Activated CD8-positive, alpha-beta T cell treated with anti-CD3 and anti-CD28 coated beads, Interleukin-2, amount 10 ng/mL, durations not matched to agents 7 days and 5 days (primary cell): ENCODE measurements at places on chromosomes 6 and 20. TPM values are rescaled to one million over a fixed set of nuclear protein-coding genes. Genes with fewer than 3 reads are reported as not detected.
A peak's percentile ranks its signal among the peaks of the same experiment; 100 is the strongest.

GNAS-AS1 gene
- 1.3 TPM for total RNA-seq

LAMA5 gene
- 0.63 TPM for total RNA-seq

DNA sequence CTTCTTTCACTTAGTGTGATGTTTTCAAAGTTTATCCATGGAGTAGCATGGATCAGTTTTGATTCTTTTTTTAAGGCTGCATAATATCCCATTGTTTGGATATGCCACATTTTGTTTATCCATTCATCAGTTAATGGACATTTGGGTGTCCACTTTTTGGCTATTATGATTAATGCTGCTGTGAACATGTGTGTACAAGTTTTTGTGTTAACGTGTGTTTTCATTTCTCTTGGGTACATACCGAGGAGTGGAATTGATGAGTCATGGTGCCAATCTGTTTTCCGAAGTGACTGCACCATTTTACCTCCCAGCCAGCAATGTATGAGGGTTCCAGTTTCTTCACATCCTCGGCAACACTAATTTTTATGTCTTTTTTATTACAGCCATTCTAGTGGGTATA, 78.4 kb upstream of the CCDC28A start:
- peaks cover 41% of the 10 kb centered on the region for H3K27me3 ChIP-seq
- no peak overlapping the region for H3K4me3 ChIP-seq
- H3K36me3 ChIP-seq: no peaks in the 10 kb centered on the region
- H3K27ac ChIP-seq: no peak overlapping the region

GRCh38 chr6:155473741-155474140, 18.1 kb upstream of the NOX3 start:
- no peak for DNase-seq
- no peaks in the 10 kb centered on the region for H3K27me3 ChIP-seq
- H3K36me3 ChIP-seq: peaks cover 1% of the 10 kb centered on the region
- no peak overlapping the region for H3K27ac ChIP-seq
- H3K4me1 ChIP-seq: no peaks in the 10 kb centered on the region

GRCh38 chr6:163533443-163533842, 118.9 kb downstream of the QKI start:
- H3K4me3 ChIP-seq: no peak overlapping the region
- peaks cover 11% of the 10 kb centered on the region for H3K36me3 ChIP-seq
- no peak overlapping the region for H3K27ac ChIP-seq
- H3K27me3 ChIP-seq: no peaks in the 10 kb centered on the region

- no peak for DNase-seq
- no peaks in the 10 kb centered on the region for H3K27me3 ChIP-seq
- peaks cover 75% of the 10 kb centered on the region for H3K36me3 ChIP-seq
- peak overlapping the region; percentile 80 for H3K27ac ChIP-seq
- peaks cover 23% of the 10 kb centered on the region for H3K4me1 ChIP-seq
These were observed 27.7 kb downstream of the UQCC2 start for GRCh38 chr6:33683576-33684427.

DNA sequence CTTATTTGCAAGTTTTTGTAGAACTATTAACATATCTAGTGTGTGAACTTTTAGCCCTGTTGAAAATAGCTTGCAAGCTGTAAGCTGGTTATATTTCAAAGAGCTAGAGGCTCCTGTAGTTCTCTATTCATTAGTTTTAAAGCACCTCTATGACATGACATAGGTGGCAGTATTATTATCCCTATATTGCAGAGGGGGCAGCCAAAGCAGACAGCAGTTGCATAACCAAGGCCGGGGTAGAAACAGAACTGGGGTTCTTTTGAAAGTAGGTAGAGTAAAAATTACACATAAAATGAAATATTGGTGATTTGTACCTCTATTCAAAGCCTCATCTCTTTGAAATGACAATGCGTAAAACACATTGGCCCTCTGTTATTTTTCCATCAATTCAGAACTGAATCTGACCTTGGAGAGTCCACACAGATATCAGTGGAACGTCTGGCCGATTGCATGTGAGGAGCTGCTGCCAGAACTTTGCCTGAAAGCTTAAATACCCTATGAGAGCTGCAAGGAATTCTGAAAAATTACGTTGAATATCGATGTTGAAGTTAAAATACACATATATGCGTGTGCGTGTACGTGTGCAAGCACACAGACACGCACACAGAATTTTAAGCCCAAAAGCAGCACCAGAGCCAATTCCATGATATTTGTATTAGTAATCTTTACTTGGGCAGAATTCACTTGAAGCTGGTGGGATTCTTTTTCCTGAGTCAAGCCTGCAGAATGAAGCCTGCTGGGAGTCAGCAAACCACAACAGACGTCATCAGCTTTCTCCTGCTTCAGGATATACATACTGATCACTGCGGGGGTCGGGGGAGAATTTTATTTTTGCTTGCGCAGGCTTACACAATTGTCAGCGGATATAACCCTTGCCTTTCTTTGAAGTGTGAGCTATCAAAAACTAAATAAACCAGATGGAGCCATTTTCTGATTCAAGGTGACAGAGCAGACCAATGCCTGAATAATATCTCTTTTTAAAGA, 163.2 kb downstream of the PDE7B start:
- no peaks in the 10 kb centered on the region for H3K36me3 ChIP-seq
- peaks cover 7% of the 10 kb centered on the region for H3K27me3 ChIP-seq

GRCh38 chr6:70957284-70957617, 391 bp upstream of the B3GAT2 start:
- no peak overlapping the region for H3K4me3 ChIP-seq
- H3K27ac ChIP-seq: no peak overlapping the region
- DNase-seq: no peak
- H3K4me1 ChIP-seq: peaks cover 15% of the 10 kb centered on the region

SPTLC3 gene
- total RNA-seq: 0.05 TPM

OR2J3 gene
- total RNA-seq: not detected

HELZ2 gene
- total RNA-seq: 99.1 TPM

DNA sequence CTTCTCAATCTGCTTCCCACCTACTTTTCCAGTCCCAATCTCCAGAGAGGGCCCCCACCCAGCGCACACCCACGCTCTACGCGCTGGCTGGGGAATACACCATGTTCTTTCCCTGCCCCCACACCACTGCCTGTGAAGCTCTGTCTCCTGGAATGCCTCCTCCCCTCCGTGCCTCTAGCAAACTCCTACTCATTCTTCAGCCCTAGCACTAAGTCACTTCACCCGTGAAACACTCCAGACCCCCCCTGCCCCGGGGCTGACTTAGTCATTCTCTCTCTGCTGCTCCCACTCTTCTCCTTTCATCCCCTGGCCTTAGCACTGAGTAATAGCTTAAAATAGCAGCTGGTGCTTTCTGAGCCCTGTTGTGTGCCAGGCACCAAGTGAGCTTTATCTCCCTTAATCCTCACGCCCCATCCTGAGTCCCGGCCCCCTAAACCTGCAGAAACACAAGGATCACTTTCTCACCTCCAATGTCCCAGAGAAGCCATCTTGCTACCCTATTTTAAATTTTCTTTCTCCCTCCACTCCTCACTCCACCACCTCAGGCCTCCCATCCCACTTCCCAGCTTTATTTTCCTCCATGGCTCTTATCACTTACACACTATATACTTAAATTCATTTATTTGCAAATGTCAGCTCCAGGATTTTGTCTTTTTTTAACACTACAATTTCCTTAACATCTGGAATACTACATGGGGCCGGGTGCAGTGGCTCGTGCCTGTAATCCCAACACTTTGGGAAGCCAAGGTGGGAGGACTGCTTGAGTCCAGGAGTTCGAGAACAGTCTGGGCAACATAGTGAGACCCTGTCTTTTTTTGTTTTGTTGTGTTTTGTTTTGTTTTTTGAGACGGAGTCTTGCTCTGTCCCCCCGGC, 6.3 kb upstream of the PARD6B start:
- H3K4me3 ChIP-seq: no peak overlapping the region
- DNase-seq: no peak
- H3K36me3 ChIP-seq: no peaks in the 10 kb centered on the region

- no peak overlapping the region for H3K27ac ChIP-seq
- DNase-seq: no peak
- no peaks in the 10 kb centered on the region for H3K36me3 ChIP-seq
- no peaks in the 10 kb centered on the region for H3K27me3 ChIP-seq
These were observed 1026.1 kb downstream of the KIF16B start for GRCh38 chr20:15547119-15547518.

PRR18 gene
- not detected for total RNA-seq

DNA sequence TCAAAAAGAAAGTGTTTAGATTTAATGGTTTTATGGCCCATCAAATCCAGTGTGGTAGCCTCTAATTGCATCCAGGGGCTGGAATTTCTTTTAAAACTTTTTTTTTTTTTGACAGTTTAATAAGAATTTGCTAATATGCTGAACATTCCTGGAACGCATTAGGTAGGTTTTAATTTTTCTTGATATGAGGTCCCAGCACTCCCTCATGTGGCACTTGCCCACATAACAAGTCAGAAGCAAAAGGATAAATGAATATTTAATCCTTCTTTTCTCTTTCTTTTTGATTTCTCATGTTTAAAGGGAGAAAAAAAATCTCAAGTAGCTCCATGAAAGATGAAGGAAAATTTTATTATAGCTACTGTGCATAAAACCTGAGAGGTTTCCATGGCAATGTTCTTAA, 13.5 kb downstream of the HAO1 start:
- no peak overlapping the region for H3K4me3 ChIP-seq
- H3K27ac ChIP-seq: no peak overlapping the region
- H3K36me3 ChIP-seq: no peaks in the 10 kb centered on the region
- no peaks in the 10 kb centered on the region for H3K27me3 ChIP-seq

DNA sequence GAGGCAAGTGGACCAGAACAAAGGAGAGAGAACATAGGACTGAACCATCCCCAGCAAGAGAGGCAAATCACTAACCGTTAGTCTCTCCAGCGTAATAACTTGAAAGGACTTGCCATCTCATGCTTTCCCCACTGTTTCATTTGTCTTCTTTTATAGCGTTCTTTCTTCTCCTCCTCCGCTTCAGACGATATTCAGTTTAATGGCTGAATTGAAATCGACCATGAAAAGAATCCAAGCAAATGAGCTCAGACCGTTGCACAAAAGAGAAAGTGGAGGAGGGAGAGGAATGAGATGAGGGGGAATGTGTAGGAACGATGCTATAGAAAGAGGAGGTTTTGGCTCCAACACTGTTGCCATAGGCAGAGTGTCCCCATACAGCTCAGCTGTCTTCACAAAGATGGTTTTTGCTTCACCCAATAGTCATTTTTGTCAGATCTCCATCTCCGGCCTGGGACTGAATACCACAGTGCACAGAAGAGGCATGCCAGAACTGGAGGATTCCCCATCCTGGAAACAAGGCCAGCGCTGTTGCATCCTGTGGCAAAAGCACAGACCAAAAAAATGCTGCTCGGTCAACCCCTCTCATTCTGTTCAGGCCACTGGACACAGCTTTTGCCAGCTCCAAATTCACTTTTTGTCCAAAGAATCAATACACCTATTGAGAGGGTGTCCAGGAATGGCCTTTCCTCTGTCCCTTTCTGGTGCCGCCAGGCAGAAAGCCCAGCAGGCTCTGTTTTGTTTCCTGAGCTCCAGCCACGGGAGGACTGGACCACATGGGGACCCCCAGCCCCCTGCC, 176.1 kb downstream of the ID4 start:
- no peak overlapping the region for H3K27ac ChIP-seq
- H3K36me3 ChIP-seq: no peaks in the 10 kb centered on the region
- peaks cover 8% of the 10 kb centered on the region for H3K27me3 ChIP-seq
- no peaks in the 10 kb centered on the region for H3K4me1 ChIP-seq
- H3K4me3 ChIP-seq: no peak overlapping the region

GABRR1 gene
- total RNA-seq: not detected

DNA sequence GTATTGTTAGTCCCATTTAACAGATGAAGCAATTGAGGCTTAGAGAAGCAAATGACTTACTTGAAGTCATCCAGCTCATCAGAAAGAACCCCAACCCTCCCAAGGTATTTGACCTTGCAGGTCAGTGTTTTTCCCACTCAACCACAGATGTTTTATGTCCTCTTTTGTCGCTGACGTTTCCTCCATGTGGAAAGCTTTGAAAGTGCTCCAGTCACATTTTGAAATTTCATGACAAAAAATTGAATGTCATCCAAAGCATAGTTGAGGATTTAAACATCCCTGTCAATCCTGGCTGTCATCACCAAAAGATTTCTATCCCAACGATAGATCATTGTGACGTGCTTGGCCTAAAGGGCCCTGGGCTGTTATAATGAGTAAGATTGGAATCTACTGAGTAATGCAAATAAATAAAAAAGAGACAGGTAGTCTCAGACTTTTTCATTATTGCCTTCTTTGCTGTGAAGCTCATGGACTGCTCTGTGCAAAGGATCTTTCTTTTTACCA, 102.7 kb downstream of the TSHZ2 start:
- DNase-seq: no peak
- no peak overlapping the region for H3K27ac ChIP-seq
- H3K27me3 ChIP-seq: peaks cover 4% of the 10 kb centered on the region
- H3K4me3 ChIP-seq: no peak overlapping the region
- no peaks in the 10 kb centered on the region for H3K36me3 ChIP-seq
- no peaks in the 10 kb centered on the region for H3K4me1 ChIP-seq

DNA sequence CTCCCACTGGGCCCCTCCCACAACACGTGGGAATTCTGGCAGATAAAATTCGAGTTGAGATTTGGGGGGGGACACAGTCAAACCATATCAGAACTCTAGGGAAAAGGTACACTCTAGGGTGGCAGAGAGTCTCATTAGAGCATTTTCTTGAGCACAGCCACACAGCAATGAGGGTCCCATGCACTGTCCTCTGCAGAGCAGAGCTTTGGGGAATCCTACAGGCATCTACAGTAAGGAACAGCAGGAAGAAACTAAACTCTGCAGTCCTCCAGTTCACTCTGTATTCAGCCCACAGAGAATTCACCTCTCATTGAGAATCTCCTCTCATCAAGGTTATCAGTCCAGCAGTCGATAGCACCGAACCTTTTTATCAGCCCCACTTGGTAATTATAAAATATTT, 438.6 kb upstream of the NOX3 start:
- H3K27ac ChIP-seq: no peak overlapping the region
- no peaks in the 10 kb centered on the region for H3K27me3 ChIP-seq
- H3K36me3 ChIP-seq: no peaks in the 10 kb centered on the region
- H3K4me3 ChIP-seq: no peak overlapping the region
- DNase-seq: no peak

- no peak for DNase-seq
- no peaks in the 10 kb centered on the region for H3K27me3 ChIP-seq
- no peak overlapping the region for H3K4me3 ChIP-seq
- H3K36me3 ChIP-seq: no peaks in the 10 kb centered on the region
These were observed 369.4 kb upstream of the HS3ST5 start for GRCh38 chr6:114712129-114712662.

COL19A1 gene
- not detected for total RNA-seq
